Activated B cell treated with CpG ODN at 0.5 μM for 24 hours (primary cell): ENCODE measurements at places on chromosomes 5 and 9. TPM values are rescaled to one million over a fixed set of nuclear protein-coding genes. Genes with fewer than 3 reads are reported as not detected.

GRCh38 chr9:127509955-127510299 lies 58.6 kb downstream of the LRSAM1 start:
- no peak for DNase-seq
- H3K4me3 ChIP-seq: no peak overlapping the region
- no peak overlapping the region for H3K27ac ChIP-seq
- H3K36me3 ChIP-seq: no peaks in the 10 kb centered on the region
- H3K27me3 ChIP-seq: no peaks in the 10 kb centered on the region

GRCh38 chr9:111937781-111938426 lies 41.3 kb downstream of the UGCG start:
- H3K27ac ChIP-seq: peak overlapping the region; percentile 86
- H3K36me3 ChIP-seq: peaks cover 42% of the 10 kb centered on the region
- no peak for DNase-seq
- H3K4me1 ChIP-seq: peaks cover 43% of the 10 kb centered on the region
- H3K4me3 ChIP-seq: peak overlapping the region; percentile 69
- no peaks in the 10 kb centered on the region for H3K27me3 ChIP-seq

- no peaks in the 10 kb centered on the region for H3K36me3 ChIP-seq
- no peak overlapping the region for H3K4me3 ChIP-seq
- H3K4me1 ChIP-seq: no peaks in the 10 kb centered on the region
- no peaks in the 10 kb centered on the region for H3K27me3 ChIP-seq
- no peak overlapping the region for H3K27ac ChIP-seq
Measured at GRCh38 chr5:75640826-75641225, 29.6 kb downstream of the ANKDD1B start.

DNA sequence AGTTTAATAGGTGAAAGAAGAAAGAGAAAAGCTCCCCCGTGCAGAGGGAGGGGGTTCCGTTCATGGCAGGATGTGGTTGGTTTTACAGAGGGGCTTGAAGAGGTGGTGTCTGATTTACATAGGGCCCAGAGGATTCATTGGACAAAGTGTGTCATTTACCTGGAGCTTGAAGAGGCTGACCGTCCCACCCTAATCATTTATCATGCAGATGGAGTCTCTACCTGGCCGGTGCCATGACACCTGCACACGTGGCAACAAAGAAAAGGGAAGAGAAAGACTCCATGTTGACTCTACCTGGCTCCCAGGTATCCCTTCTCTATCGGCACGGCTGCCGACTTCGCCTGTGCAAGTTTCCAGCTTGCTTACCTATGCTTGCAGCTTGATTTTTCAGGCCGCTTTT lies 35.3 kb upstream of the PRRC2B start:
- peaks cover 16% of the 10 kb centered on the region for H3K4me1 ChIP-seq
- H3K27me3 ChIP-seq: no peaks in the 10 kb centered on the region
- DNase-seq: no peak
- no peak overlapping the region for H3K27ac ChIP-seq
- H3K36me3 ChIP-seq: no peaks in the 10 kb centered on the region

DNA sequence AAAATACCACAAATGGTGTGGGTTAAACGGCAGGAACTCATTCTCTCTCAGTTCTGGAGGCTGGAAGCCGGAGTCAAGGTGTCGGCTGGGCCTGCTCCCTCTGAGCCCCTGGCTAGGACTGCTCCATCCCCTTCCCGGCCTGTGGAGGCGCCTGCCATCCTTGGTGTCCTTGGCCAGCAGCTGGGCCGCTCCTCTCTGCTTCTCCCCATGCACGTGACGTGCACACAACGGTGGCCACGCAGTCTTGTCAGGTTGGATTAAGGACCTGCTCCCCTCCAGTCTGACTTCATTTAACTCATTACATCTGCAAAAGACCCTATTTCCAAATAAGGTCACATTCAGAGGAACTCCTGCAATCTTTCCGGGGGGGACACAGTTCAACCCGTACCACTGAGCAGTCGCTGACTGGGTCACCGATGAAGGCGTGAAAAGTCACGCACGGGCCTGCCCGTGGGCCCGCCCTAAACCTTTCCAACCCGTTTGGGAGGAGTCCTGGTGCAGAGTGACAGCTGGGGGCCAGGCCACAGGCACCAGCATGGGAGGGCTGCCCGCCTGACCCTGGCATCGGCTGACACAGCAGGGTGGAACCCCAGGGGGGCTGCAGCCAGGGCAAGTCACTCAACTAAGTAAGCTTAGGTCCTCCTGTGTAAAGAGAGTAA lies 135.2 kb downstream of the COL23A1 start:
- H3K27me3 ChIP-seq: peaks cover 7% of the 10 kb centered on the region
- H3K4me1 ChIP-seq: no peaks in the 10 kb centered on the region
- DNase-seq: no peak
- H3K36me3 ChIP-seq: no peaks in the 10 kb centered on the region
- no peak overlapping the region for H3K27ac ChIP-seq
- H3K4me3 ChIP-seq: no peak overlapping the region

DNA sequence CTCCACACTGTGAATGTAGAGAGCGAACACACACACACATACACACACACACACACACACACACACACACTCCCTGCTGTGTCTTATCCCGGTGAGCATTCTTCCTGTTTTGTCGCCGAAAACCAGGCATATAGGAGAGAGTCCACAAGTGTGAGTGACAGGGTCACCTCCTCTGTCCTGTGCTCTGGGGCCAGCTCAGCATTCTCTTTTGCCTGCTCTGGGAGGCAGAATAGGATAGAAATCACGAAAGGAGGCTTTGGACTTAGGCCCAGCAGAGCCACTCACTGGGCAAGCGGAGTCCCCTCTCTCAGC lies 3.0 kb downstream of the LAMC3 start:
- no peak overlapping the region for H3K27ac ChIP-seq
- DNase-seq: no peak
- H3K27me3 ChIP-seq: peaks cover 34% of the 10 kb centered on the region
- H3K4me1 ChIP-seq: peaks cover 5% of the 10 kb centered on the region
- no peaks in the 10 kb centered on the region for H3K36me3 ChIP-seq

DNA sequence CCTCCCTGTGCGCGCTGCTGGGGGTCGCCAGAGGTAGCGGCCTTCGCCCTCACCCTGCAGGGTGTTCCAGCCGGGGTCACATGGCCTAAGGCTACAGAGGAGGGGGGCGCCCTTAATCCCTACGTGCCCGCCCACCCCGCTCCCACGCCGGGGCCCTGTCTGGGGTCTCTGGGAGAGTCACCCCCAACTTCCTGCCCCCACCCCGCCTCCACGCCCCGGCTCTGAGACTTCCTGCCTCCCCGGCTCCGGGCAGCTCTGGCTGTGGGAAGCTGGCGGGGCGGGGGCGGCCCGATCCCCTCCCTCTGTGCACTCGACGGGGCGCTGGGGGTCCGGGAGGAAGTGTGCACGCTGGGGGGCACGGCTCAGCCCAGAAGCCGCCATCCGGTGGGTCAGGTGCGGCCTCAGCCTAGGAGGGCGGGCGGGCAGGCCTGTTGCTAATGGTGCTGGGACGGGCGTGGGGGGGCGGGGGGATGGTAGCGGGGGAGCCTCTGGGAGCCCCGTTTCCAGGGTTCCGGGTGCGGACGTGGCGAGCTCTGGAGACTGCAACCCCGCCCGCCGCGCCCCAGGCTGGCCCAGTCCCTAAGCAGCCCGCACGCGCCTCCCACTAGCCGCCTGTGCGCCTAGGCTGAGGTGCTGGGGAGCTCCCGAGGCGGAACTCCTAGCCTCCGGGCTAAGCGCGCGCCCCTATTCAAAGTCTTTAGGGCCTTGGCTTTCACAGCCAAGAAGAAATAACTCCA lies 61.6 kb downstream of the CXXC5 start:
- H3K27ac ChIP-seq: peak overlapping the region; percentile 69
- H3K27me3 ChIP-seq: no peaks in the 10 kb centered on the region
- H3K4me1 ChIP-seq: peaks cover 37% of the 10 kb centered on the region

FOXD4 gene
- total RNA-seq: 0.55 and 0.61 TPM in 2 replicates

CDK9 gene
- total RNA-seq: 132 and 137 TPM in 2 replicates

ADAMTS2 gene
- not detected in 2 replicates for total RNA-seq

GOLM1 gene
- total RNA-seq: 0.44 and 0.80 TPM in 2 replicates

URM1 gene
- 55.8 and 65.1 TPM in 2 replicates for total RNA-seq
